ENCODE measurements at places on chromosomes 13 and 19. TPM values are rescaled to one million over a fixed set of nuclear protein-coding genes. Genes with fewer than 3 reads are reported as not detected.

EDDM13 gene
- total RNA-seq, result not detected

FLT3 gene
- 0.27 TPM for total RNA-seq

DNA sequence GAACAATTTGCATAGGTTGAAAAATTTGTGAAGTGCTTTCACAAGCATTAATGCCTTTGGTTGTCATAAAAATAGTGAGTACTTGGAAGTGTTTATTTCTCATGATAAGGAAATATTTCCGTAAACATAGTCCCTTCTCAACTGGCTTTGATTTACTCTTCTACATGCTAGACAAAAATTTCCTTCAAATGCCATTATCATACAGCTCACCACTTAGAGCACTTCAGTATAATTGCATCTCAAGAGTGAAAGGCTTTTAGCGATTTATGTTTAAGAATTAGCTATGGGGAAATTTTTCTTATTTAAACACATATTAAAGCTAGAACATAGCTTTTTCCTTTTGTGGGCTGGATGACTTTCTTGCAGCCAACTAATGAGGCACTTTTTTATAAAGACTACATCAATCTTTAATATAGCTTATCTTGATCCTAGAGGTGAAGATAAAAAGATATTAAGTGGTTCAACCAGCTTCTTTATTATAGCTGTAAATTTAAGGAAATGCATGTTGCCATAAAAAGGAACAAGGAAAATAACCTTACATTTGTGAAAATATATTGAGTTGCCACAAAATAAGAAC is 656.8 kb downstream of the SLITRK6 start:
- no peak for DNase-seq

GRCh38 chr19:3792114-3792513 is 5.9 kb upstream of the MATK start:
- DNase-seq, result no peak

DNA sequence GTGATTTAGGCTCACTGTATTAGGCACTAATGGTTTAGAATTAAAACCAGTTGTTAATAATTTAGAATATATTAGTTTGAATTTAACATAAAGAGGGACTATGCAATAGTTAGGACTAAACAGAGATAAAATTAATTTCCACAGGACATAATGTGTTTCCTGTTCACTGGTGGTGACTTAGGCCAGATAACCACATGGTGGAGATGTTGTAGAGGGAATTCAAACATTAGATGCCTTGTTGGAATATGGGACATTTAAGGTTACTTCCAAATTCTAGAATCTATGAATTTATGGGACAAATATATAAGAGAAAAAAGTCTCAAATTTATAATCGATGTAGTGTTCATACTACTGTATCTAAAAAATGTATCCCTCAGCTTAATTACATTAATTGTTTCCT is 615.5 kb upstream of the KLHL1 start:
- DNase-seq, result no peak

DNA sequence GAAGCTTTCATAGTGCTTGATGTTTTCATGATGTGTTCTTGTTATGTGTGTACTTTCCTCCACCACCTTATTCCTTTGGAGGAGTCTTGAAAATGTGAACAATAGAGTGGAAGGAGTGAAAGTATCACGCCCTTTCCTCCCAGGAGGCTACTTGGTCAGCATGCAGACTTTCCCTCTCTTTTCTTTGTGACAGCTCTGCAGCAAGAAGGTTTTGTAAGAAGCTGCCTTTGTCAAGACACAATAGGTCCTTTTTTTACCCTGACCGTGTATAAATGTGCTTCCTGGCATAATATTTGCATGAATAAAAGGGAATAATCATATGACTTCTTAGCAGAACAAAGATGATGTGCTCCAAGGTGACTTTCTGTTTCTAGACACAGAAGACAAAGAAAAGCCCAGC is 882.6 kb upstream of the SLITRK5 start:
- no peak for DNase-seq

GRCh38 chr13:40480012-40480914 is 186.2 kb downstream of the FOXO1 start:
- DNase-seq, result no peak
